ENCODE measurements at places on chromosomes 16 and 17.

- DNase-seq: no peak
These were observed 154.8 kb upstream of the CDH5 start for GRCh38 chr16:66211651-66212050.

DNA sequence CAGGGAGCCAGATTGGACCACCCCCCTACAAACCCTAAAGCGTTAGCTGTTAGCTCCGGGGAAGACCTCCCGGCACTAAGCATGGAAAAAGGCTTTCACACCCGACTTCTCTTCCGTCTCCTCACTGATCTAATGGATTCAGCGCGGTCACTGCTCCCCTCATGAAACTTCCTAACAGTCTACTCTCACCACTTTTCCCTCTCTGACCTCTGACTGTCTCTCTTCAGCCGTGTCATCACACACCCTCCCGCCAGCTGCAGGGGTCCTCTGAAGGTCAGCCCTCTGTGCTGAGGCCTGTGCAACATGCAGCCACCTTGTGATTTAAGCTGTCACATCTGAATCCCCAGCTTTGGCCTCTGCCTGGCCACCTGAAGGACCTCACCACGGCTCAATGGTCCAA, 15.7 kb downstream of the LYRM1 start:
- DNase-seq: no peak

DNA sequence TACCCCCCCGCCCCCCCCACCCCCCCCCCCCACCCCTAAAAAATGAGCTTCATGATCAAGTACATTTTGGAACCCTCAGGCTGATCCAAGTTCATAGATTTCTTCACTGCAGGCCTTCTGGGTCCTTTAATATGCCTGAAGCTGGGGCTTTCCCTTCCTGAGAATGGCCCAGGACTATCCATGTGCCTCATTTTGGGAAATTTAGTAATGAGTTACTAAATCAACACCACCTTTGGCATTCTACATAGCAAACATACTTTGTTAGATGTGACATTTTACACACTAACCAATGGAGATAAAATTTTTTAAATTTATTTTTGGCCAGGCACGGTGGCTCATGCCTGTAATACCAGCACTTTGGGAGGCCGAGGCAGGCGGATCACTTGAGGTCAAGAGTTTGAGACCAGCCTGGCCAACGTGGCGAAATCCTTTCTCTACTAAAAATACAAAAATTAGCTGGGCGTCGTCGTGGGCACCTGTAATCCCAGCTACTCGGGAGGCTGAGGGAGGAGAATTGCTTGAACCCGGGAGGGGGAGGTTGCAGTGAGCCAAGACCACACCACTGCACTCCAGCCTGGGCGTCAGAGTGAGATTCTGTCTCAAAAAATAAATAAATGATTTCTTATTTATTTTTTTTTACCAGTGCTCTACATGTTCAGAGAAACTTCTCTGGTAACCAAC, 14.0 kb downstream of the HERPUD1 start:
- no peak for DNase-seq

DNA sequence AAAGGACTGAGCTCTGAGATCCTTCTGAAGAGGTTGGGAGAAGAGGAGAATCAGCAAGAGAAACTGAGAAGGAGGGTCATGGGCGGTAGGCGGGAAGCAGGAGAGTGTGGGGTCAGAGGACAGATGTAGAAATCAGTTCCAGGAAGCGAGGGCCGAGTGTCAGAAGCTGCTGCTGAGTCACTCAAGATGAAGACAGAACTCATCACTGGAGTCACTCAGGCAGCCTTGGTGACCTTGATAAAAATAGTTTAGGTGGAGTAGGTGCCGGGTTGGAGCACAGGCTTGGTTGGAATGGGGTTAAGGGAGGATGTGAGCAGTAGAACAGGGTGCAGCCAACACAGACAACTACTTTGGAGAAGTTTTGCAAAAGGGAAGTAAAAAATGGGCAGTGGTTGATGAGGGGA, 6.1 kb upstream of the ITGAM start:
- no peak for DNase-seq

GRCh38 chr16:72921106-72921505, 126.8 kb downstream of the ZFHX3 start:
- no peak for DNase-seq

DNA sequence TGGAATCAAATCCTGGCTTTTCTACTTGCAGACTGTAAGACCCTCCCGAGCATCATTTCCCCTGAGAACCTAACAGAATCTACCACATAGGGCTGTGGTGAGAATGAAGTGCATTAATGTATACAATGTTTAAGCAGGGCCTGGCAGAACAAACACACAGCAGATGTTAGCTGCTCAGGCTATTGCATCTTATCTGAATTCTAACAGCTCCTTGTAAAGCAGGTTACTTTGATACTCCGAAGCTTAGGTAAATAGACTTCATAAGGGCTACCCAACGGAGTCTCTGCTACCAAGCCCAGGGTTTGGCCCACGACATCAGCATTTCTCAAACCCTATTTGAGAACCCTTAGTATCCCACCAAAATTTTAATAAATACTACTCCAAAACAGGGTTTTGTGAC, 24.4 kb upstream of the NOS2 start:
- no peak for DNase-seq

- DNase-seq: no peak
These were observed 137.9 kb downstream of the GSG1L start for GRCh38 chr16:27925612-27926011.

DNA sequence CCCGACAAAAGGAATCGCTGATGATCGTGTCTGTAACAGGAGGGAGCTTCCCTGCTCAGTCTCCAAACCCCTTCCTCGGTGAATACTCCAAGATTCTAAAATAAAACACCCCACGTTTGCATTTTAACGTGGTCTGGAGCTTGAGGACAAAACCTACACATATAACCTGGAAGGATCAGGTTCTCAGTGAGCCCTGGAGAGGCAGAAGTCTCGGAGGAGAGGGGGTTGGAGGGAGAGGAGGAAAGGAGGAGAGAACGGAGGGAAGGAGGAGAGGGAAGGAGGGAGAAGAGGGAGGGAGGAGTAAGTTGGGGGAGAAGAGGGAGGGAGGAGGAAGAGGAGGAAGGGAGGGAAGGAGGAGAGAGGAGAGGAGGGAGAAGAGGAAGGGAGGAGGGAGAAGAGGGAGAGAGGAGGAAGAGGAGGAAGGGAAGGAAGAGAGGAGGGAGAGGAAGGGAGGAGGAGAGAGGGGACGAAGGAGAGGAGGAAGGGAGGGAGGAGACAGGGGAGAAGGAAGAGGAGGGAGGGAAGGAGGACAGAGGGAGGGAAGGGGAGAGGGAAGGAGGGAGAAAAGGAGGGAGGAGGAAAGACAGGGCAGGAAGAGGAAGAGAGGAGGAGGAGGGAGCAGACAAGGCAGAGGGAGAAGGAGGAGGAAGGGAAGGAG, 27.4 kb upstream of the GINS2 start:
- no peak for DNase-seq

DNA sequence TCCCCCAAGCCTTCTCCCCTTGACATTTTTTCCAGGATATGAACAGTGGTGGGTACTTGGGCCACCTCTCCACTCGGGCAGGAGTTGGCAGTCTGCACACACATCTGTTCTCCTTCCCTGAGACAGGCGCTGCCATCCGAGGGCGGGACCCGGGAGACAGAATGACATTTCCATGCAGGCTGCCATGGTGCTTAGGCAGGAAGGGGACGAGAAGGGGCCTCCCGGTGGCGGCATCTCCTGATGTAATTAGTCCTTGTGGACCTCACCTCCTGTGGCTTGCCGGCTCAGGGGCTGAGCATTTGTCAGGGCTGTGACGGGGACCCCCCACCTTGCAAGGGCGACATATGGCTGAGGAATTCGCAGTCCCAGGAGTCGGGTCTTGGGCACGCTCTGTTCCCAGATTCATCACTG, 197.2 kb downstream of the FOXL1 start:
- no peak for DNase-seq

Data from fibroblast of the aortic adventitia (primary cell).